GM13977 (cell line): ENCODE measurements at places on chromosomes 4 and X.

GRCh38 chr4:2076908-2077536 lies 17.9 kb downstream of the NAT8L start:
- peak; percentile 31 for DNase-seq

DNA sequence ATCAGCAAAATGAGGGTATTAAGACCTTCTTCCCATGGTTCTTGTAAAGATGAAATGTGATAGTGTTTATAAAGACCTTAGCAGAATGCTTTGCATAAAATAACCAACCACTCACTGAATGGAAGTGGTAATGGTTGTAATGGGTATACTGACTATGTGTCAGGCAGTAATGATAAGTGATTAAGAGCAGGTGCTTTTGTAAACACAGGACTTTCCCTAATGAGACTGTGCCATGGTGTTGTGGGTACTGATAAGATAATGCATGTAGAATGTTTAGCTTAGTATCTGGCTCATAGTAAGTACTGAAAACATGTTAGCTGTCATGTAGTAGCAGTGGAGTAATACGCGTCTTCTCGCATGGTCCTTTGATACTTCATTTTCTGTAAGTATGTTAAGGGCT lies 6.9 kb downstream of the LSM6 start:
- no peak for DNase-seq

GRCh38 chrX:70411475-70411874 lies 11.6 kb upstream of the GDPD2 start:
- no peak for DNase-seq

DNA sequence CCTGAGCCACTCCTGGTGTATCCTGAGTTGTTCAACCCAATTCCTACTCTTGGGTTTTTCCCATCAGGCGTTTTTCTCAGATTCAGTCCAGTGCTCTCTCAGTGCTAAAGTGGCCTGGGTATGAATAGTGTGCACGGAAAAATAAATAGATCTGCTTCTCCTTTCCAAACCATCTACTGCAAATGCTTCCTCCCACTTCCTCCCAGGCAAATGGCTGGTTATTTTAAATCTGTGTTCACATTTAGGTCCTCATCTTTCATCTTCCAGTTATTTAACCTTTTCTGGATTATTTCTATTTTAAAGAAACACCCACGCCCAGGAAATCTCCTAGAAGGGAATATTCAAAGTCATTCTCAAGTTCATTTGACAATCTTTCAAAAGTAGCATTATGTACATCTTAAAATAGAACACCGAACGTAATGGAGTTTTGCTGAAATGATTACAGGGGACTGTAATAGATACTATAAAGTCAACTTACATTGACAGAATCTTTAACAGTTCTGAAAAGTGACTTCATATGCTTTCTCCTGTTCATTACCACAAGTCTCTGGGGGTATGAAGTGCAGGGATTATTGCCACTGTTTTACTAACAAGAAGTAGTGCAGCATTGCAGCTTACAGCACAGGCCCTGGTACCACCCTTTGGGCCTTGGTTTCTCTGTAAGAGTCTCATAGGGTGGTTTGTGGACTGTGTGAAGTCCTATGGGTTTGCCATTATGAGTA lies 66.3 kb downstream of the MED28 start:
- DNase-seq: no peak

- DNase-seq: no peak
Measured at GRCh38 chr4:15706646-15707362, 3.9 kb downstream of the BST1 start.

- peak; percentile 69 for DNase-seq
Measured at GRCh38 chr4:921830-922331, 10.2 kb downstream of the GAK start.

DNA sequence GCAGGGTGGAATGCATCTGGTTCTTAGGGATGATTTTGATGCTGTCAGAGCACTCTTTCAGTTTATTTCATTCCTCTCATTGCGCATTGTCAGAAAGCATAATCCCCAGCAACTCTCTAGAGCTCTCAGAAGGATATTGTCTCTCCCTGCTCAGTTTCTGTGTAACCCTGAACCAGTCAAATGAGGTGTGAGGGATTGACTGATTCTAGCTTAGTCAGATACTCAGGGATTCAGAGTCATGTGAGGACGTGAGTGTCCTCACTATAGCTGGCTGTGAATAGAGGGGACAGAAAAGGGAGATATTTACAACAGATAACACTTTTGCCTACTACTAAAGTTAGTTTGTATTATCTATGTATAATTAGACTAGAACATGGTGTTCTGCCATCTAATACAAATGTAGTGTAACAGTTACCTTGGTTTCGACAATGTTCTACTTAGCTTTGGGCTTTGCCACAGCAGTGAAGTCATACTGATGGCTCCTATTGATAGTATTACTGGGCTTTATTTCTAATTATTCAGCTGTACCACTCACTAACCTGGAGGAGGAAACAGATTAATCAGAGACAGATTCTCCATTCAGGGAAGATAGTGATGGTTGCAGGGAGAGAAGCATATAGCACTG lies 19.5 kb downstream of the AP1AR start:
- DNase-seq: no peak

DNA sequence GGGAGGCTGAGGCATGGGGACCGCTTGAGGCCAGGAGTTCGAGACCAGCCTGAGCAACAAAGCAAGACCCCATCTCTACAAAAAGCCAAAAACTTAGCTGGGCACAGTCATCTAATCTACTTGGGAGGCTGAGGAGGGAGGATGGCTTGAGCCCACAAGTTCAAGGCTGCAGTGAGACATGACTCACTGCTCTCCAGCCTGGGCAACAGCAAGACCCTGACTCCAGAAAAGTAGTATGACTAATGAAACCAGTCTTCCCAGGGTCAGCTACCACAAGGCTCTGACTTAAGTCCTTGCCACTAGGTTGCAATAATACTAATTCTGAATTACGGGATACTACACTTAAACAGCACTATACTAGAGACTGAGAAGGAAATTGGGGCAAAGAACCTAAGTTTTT lies 33.1 kb downstream of the ERVMER34-1 start:
- no peak for DNase-seq

- DNase-seq: no peak
Measured at GRCh38 chrX:10537308-10537707, 83.1 kb downstream of the MID1 start.

DNA sequence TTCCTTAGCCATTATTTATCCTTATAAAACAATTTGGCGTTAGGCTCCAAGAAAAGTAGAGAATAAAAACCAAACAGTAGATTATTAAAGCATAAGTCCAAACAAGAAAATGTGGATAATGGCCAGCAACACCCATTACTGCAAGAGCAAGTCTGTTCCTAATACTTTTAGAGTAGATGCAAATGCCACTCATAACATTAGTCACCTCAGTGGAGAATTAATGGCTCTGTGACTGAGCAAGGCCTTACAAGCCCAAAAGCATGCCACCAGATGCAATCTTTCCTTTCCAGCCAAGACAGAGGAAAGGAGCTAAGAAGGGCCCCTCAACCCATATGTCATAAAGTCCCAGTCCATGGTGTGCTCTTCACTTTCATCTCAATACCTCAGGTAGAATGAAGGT lies 373.8 kb downstream of the OPHN1 start:
- DNase-seq: no peak

GRCh38 chr4:184934184-184934583 lies 84.1 kb upstream of the HELT start:
- DNase-seq: no peak

GRCh38 chr4:52788806-52789205 lies 37.6 kb upstream of the ERVMER34-1 start:
- no peak for DNase-seq

- no peak for DNase-seq
Measured at GRCh38 chrX:16654093-16654492, 4.1 kb downstream of the S100G start.

GRCh38 chr4:8107146-8107657 lies 51.4 kb downstream of the ABLIM2 start:
- no peak for DNase-seq

DNA sequence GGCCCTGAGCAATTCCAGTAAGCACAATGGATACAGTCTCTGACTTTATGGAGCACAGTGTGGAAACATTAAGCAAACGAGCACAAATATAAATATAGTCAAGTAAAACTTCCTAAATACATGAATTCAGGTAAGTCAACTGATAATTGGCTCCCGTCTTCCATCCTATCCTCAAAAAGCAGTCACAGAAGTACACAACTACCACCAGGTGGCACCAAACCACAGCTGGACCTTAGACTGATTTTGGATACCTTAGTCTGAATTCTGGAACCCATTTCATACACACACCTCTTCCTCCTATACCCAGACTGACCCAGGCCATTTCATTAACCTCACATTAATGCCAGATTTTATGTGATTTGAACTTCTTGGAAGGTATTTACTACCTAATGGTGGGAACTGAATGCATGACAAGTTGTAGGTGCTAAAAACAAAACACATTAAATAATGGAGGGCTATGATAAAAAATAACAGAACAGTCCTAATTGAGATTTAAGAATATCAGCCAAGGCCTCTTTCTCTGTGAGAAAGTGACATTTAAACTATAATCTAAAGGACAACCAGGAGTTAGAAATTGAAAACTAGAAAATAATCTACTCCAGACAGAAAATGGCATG lies 77.5 kb downstream of the ELF2 start:
- peak; percentile 75 for DNase-seq

- no peak for DNase-seq
Measured at GRCh38 chr4:54941994-54942552, 183.3 kb downstream of the KDR start.

DNA sequence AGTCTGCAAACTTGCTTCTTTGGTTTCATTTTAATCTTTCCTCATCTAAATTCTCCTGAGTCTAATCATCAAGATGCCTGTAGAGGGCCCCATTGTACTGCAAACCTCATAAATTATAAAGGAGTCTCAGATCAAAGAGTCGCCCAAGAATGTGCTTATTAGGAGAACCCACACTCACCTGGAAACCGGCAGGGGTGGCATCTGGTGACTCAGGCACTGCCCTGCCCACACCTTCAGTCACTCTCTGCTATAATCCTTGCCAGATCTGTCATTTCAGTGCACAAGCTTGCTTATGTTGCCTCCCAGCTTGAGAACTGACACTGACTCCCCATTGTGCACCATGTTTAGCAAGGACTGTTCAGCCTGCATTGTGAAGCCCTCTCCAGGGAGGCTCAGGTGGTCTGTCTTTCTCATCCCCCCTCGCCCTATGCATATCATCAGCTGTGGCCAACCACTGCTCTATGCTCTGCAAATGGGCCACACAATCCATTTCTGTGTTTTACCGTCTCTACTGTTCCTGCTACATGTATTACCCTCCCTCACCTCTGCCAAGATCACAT lies 12.4 kb downstream of the EPGN start:
- DNase-seq: peak; percentile 42
